ENCODE measurements at places on chromosomes 2 and 18.

- DNase-seq, result no peak
Measured at GRCh38 chr2:50785816-50786215, 246.1 kb downstream of the NRXN1 start.

DNA sequence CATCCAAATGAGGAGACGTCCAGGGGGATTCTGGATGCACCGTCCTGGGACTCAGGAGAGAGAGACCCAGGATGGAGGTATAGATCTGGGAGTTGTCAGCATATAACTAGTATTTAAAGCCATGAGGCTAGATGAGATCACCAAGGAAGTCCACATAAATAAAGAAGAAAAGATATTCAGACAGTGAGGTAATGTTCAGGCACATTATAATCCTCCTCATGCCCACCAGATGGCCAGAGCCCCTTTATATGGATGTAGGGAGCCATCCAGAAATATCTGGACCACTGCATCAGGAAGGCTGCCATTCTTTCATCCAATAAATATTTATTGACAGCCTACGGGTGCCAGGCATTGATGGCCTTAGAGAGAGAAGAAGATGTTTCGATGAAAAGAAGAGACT is 21.2 kb upstream of the NCKAP5 start:
- DNase-seq, result no peak

- no peak for DNase-seq
Measured at GRCh38 chr2:157150747-157151146, 106.8 kb upstream of the GALNT5 start.

GRCh38 chr2:231412618-231412963 is 17.1 kb downstream of the B3GNT7 start:
- DNase-seq, result no peak

DNA sequence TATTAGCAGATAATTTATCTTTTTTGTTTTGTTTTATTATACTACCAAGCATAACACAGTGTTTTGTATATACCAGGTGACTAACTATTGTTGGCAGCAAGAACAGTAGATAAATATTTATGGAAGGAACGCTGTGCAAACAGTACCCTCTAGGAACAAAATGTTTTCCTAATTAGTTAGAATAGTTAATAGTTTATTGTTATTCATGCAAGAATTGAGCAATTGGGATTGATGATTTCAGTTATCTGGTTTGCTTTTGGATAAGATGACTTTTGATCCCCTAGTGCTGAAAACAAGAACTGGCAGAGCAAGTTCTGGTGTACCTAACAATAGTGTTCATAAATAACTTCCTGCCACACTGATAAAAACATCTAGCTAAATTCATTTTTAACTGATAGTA is 323.3 kb downstream of the TGIF1 start:
- no peak for DNase-seq

All from activated effector memory CD4-positive, alpha-beta T cell treated with anti-CD3 and anti-CD28 coated beads, Interleukin-2, amount 50 U/mL, for 16 hours (primary cell).